ENCODE measurements at places on chromosomes 2 and 18.

- DNase-seq, result no peak
Measured at GRCh38 chr2:218961651-218962570, 2.4 kb downstream of the CDK5R2 start.

- DNase-seq, result no peak
Measured at GRCh38 chr2:127174136-127174535, 46.0 kb downstream of the CYP27C1 start.

- peak; percentile 2 for DNase-seq
Measured at GRCh38 chr18:26487437-26487836, 60.9 kb downstream of the KCTD1 start.

GRCh38 chr18:38709122-38709521, 1143.5 kb upstream of the CELF4 start:
- no peak for DNase-seq

- DNase-seq, result no peak
Measured at GRCh38 chr2:38682008-38682575, 16.2 kb downstream of the GALM start.

DNA sequence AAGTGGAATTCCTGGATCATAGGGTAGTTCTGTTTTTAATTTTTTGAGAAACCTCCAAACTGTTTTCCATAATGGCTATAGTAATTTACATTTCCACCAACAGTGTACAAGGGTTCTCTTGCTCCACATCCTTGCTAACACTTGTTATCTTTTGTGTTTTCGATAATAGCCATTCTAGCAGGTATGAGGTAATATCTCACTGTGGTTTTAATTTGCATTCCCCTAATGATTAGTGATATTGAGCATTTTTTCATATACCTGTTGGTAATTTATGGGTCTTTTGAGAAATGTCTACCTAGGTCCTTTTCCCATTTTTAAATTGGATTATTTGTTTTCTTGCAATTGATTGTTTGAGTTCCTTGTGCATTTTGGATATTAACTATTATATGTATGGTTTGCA, 39.6 kb downstream of the DIS3L2 start:
- no peak for DNase-seq

- DNase-seq, result no peak
Measured at GRCh38 chr2:203432811-203433210, 102.3 kb downstream of the RAPH1 start.

- DNase-seq, result no peak
Measured at GRCh38 chr18:32349728-32350395, 120.8 kb downstream of the GAREM1 start.

DNA sequence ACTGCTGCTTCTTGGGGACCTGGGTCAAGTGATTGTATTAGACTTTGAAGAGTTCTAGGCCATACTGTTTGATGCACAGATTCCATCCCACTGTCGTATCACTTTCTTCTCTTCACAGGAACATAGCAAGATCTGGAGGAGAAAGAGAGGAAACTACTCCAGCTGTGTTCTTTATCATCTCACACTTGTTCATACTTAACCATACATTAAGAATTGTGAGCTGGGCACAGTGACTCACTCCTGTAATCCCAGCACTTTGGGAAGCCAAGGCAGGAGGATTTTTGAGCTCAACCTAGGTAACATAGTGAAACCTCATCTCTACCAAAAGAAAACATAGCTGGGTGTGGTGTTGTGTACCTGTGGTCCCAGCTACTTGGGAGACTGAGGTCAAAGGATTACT, 111.7 kb downstream of the PARD3B start:
- no peak for DNase-seq

DNA sequence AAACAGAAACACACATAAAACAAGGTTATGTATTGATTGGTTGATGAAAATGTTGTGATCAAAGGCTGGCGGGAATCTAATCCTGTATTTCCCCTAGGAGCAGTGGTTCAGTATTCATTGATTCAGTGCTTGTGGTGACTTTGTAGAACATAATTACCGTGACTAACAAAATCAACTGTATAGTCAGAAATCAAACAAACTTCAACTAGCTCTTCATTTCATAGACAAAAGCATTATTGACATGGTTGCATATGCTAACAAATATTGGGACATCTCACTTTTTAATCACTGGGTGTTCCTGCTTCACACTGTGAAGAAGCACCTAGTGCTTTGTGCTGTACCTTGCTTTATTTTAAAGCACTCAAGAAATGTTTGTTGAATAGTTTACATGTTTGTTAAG, 41.4 kb downstream of the USP14 start:
- no peak for DNase-seq

GRCh38 chr2:234169674-234170073, 119.2 kb downstream of the SPP2 start:
- DNase-seq, result no peak

DNA sequence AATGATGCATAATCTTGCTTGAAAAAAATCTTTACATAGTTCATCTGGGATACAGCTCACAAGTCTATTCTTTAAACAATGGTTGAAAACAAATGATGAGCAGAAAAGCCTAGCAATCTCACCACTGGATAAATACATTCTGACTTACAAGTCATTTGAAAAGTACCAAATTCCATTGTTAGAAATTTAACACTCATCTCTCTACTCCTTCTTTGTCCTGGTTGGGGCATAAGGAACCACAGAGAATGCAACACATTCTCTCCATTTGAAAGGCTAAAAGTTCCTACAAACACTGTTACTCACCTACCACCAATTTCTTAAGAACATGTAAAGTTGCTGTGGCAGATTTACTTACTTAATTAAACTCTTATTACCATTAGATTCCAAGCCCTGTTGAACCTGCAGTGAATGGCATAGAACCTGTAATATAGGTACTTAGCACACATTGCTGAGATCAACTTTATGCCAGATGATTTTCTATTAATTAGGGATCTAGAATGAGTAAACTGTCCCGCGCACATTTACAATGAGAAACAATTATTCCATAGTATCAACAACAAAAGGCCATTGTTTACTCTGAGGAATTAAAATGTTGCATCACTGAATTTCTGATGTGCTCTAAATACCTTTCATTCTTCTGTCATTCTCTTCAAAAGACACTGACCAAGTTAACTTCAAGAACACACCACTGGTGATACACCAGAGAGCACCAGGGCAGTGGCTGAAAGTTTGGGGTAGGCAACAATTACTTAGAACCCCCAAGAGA, 69.6 kb downstream of the CABYR start:
- DNase-seq, result no peak

Data from stimulated activated CD4-positive, alpha-beta T cell treated with anti-CD3 and anti-CD28 coated beads, Interleukin-15, amount 100 ng/mL, for 48 hours (primary cell).